AG08396 (cell line): ENCODE measurements at places on chromosomes 16 and 17.

GRCh38 chr16:22938647-22939046, 124.7 kb downstream of the HS3ST2 start:
- DNase-seq = no peak

GRCh38 chr17:74354561-74354960, 7.1 kb downstream of the BTBD17 start:
- no peak for DNase-seq

- no peak for DNase-seq
Observed at GRCh38 chr16:88287219-88287618, 95.5 kb upstream of the ZNF469 start.

DNA sequence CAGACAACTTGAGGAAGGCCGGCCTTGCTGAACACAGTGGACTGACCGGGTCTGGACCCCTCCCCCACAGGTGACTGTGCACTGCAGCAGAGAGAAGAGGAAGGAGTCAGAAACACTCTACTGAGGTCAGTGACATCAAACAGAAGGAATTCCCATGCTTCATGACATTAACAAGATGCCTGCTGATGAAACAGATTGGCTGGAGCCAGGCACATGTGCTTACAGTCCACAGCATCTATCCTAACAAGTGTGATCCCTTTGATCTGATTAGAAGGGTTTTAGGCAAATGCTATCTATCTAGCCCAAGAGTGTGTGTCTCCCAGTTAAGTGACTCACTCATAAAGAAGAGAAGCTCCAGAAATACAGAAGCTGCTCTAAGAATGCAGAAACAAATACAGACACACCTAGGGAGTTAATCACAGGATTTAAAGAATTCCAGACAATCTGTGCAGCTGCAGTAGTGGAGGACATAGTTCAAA, 90.2 kb downstream of the SYCE1L start:
- no peak for DNase-seq

- DNase-seq = no peak
Observed at GRCh38 chr16:21610006-21610544, 10.7 kb downstream of the METTL9 start.

GRCh38 chr17:44522883-44523671, 19.9 kb upstream of the GPATCH8 start:
- peak; percentile 76 for DNase-seq

GRCh38 chr17:28947639-28948038, 3.7 kb downstream of the PHF12 start:
- DNase-seq = no peak
